ENCODE measurements at places on chromosomes 5 and 9.

- DNase-seq, result no peak
Observed at GRCh38 chr9:133910855-133911514, 81.1 kb downstream of the VAV2 start.

- DNase-seq, result no peak
Observed at GRCh38 chr9:91503673-91504081, 80.0 kb upstream of the NFIL3 start.

DNA sequence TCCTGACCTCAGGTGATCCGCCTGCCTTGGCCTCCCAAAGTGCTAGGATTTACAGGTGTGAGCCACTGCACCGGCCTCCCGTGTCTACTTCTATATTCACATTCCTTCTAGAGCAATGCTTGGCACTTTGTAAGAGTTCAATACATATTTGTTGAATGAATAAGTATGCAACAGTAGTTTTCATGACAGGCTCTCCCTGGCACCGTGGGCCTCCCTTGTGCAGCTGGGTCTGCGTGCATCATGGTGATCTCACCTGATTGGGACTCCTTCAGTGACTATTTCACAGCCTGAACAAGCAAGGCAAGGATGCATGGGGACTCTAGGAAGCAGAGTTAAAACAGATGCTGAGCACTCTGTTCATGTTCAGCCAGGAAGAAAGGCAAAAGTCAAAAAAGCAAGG lies 6.8 kb upstream of the ZBTB34 start:
- DNase-seq, result no peak

GRCh38 chr5:175837171-175837699 lies 34.1 kb upstream of the CPLX2 start:
- no peak for DNase-seq

DNA sequence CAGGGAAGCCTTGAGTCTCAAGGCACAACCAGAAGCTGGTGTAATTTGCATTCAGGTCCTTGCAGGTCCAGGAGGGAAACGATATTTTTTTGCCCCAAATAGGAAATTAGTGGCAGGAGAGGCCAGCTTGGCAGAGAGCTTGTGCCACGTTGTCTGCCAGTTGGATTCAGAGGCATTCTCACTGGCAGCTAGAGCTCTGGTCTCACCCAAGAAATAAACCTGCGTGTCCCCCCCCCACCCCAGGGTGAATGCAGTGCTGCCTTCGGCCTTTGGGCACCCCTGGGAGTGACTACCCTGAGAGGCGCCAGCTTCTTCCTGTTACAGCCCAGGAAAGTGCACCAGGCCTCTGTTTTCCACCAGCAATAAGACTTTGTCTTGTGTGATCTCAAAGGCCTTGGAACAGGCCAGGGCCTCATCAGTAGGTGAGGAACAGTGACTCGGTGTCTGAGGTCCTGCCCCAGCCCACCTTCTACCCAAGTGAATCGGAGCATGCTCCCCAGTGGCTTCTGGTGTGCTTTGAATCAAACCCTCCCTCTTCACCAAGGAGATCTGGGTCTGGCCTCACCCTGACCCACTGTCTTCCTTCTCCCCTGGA lies 68.4 kb downstream of the HSPA4 start:
- DNase-seq, result no peak

- no peak for DNase-seq
Observed at GRCh38 chr5:5273976-5274375, 133.8 kb downstream of the ADAMTS16 start.

GRCh38 chr5:81629986-81630385 lies 120.9 kb downstream of the SSBP2 start:
- DNase-seq, result no peak

GRCh38 chr5:179055436-179055835 lies 4.7 kb upstream of the ZNF354C start:
- no peak for DNase-seq

DNA sequence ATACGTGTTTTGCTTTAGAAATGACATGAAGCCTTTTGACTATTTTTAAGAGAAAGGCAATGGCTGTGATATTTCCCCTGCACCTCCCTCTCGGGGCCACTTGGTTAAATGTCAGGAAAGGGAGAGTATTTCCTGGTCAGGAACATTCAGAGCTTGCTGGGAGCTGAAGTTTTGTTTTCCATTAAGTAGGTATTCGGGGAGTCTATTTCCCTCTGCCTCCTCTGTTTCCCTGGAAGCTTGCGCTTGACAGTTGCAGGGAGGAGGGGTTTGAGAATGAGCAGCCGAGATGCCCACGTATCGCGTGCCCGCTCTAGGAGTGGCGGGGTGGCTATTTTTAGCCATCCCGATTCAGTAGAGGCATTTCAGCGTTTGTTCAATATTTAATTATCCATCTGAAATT lies 6.7 kb downstream of the DAB2IP start:
- no peak for DNase-seq

- no peak for DNase-seq
Observed at GRCh38 chr5:9498541-9499497, 47.1 kb downstream of the SEMA5A start.

- DNase-seq, result no peak
Observed at GRCh38 chr9:89409466-89409865, 88.4 kb downstream of the SEMA4D start.

DNA sequence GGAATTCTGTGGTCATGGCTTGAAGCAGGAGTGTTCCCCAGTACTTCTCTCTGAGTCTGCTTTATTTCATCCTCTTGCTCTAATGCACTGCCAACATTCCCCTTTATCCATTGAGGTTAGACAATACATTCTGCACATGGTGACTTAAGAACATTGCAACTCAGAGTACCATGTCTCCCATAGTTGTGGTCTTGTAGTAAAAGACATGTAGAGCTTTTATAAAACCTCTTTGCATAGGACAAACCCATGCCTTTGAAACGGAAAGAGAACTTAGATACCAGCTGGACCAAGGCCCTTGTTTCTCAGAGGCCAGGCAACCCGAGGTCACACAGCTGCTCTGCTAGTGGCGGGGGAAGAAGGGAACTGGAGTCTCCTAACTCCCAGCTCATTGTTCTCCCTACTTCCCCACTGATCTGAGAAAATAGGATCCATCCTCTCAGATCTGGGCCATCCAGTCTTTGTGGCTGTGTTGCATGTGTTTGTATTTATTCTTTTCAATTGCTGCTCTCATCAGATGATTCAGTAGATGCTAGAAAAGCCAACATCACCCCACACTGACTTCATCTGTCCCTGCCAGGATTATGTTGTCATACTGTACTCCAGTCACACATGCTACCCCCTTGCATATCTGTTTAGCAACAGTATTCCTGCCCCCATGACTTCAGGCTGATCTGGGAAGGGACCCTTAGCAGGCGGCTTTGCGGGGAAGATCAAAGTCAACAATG lies 236.9 kb downstream of the SAXO1 start:
- DNase-seq, result no peak

DNA sequence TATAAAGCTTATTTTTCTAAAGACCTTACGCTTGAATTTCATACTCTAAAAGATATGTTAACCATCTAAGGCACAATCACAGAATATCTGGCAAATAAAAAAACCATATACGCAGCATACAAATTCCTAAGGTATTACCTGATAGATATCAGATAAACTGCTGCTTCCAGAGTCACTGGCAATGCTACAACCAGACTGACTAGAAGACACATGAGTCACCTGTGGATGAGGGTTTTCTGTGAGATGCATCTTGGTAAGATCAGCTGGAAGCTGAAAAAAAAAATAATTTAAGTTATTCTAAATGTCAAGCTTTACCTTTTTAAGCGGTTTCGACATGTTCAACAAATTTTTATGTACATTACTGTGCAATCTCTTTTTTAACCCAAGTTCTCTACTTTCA lies 113.8 kb downstream of the RAPGEF6 start:
- no peak for DNase-seq

GRCh38 chr5:179261301-179262125 lies 83.7 kb downstream of the ADAMTS2 start:
- DNase-seq, result no peak

- no peak for DNase-seq
Observed at GRCh38 chr9:129776566-129776937, 23.7 kb upstream of the PTGES start.

GRCh38 chr5:157860898-157861890 lies 2.2 kb upstream of the CLINT1 start:
- no peak for DNase-seq

DNA sequence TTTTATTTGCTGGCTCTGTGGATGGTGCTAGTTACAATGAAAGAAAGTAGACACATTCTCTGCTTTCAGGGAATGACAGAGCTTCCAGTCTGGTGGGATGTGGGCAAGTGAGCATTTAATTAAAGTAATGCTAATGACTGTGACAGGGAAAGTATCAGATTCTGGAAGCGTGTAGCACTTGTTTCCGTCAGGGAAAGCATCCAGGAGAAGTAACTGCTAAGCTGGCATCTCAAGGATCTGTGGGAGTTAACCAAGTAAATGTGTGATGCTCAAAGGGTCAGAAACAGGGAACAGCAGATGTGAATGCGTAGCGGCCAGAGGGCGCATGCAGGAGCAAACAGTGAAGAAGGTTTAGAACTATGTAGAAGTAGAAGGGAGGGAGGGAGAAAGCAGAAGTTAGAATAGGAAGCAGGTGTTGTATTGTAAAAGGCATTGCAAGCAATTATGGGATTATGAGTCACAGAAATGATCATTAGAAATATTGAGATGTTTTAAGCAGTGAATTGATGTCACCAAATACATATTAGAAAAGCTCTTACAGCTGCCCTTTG lies 12.2 kb downstream of the KLHL9 start:
- DNase-seq, result no peak

DNA sequence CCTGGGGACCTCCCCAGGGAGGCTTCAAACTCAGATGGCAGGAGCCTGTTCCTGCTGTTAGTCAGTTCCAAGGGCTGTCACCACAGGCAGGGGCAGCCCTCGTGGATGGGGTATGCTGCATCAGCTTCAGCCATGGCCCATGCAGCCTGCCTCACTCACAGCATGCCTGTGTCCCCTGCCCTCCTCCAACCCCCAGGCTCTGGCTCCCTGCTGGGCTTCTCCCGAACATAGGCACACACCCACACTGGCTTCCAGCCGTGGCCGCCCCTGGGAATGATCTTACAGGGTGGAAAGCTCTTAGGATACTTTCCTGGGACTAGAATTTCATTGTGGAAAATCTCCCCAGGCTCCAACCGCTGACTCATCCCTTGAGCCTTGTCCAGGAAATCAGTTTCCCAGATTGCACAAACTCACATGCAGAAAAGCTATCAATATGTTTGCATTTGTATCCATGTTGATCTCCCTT lies 163.8 kb downstream of the SEC61B start:
- DNase-seq, result no peak

DNA sequence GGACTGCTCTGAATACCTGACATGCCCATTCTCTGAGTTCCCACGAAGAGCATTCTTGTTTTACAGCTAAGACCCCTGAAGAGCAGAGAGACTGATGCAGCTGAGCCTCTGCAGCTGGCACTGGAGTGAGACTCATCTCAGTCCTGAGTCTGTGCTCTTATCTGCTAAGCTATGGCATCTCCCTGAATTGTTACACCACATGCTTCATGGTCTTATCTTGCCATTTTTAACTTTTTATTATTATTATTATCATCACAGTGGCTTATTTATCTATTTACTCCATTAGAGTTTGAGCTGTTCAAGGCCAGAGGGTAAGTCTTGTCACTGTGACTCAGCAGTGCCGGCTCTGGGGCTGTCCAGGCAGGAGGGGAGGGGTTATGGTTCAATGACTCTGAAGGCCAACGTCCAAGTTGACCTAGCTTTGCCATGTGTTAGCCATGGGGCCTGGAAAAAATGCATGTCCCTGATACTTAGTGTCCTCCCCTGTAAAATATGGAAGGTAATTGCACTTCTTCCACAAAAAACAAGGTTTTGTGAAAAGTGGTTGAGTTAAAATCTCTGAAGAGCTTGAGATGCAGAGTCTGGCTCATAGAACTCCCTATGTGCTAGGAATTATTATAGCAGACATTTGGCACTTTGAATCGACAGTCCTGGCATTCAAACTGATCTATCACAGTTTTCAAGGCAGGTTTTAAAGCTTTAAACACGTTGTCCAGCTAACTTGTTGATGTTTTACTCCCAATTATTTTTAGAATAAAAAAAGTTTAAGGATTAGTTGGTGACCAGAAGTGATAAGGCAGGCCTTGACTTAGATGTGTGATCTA lies 94.6 kb downstream of the ALDH1A1 start:
- no peak for DNase-seq

- no peak for DNase-seq
Observed at GRCh38 chr5:145834554-145834916, 607 bp downstream of the PRELID2 start.

DNA sequence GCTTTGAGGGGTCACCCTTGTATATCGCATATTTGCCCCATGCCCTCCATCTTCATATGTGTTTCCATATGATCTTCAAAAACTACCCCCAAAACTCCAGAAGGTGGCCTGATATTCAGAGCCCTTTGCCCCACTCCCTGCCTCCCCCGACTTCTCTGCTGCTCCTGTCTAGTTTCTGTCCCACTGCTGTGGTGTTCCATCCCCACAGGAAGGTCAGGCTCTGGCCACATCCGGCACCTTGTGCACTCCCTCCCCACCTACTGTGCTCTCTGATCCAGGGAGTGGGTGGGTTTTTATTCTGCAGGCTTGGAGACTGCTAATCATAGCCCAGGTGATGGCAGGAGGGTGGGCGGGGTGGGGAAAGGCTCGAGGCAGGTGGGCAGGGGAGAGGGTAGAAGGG lies 52.4 kb downstream of the TMOD1 start:
- no peak for DNase-seq

All from activated naive CD4-positive, alpha-beta T cell (primary cell).